ENCODE measurements at places on chromosomes 12 and 14.
A peak's percentile ranks its signal among the peaks of the same experiment; 100 is the strongest.

DNA sequence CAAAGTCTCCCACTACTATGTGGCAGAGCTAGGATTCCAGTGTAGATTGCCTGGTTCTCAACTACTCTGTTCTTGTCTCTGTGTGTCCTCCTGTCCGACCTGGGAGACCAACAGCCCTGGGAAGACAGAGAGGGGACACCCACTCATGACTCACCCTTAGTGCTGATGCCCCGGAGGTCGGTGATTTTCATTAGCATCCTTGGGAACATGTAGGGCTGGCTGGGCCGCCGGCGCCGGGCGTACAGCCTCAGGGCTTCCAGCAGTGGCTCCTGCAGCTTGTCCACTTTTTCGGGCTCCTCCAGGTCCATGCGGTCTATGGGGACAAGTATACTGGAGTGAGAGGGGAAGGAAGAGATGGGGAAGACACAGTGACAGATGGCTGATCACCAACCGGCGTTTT lies 5.9 kb upstream of the ITGB7 start:
- no peak for DNase-seq

DNA sequence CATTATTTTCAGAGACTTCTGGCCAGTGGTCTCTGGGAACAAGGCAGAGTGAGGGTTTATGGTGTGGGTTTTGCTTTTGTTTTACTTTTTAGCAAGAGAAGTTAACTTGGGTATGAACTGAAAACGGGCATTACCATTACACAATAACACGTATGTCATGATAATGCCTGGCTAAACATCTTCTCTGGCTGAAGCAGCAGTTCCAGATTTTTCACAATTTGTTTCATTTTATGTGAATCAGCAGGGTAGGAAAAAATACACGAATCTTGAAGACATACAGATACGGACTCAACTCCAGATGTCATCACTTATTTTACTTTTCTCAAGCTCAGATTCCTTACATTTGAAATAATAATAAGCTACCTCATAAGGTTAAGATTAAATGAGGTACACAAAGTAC lies 2.5 kb upstream of the PCNX4 start:
- no peak for DNase-seq

DNA sequence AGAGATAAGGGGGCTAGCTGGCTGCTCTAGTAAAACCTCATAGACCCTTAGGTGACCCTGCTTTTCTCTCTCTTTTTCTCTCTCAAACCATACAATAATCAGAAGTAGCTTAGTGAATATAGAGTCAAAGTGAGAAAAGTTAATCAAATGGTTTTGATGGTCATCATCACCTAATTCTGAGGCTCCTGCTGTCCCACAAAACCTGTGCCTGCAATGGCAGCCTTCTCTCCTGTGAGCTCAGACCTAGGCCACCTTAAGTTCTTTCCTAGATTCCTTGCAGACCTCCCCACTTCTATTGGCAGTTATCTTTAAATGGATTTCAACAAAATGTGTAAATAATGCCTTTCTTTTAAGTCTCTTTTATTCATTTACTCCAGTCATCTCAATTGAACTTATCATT lies 1.5 kb upstream of the RPAP3 start:
- no peak for DNase-seq

GRCh38 chr12:50256761-50257160 lies 26.6 kb downstream of the LIMA1 start:
- DNase-seq, result no peak

DNA sequence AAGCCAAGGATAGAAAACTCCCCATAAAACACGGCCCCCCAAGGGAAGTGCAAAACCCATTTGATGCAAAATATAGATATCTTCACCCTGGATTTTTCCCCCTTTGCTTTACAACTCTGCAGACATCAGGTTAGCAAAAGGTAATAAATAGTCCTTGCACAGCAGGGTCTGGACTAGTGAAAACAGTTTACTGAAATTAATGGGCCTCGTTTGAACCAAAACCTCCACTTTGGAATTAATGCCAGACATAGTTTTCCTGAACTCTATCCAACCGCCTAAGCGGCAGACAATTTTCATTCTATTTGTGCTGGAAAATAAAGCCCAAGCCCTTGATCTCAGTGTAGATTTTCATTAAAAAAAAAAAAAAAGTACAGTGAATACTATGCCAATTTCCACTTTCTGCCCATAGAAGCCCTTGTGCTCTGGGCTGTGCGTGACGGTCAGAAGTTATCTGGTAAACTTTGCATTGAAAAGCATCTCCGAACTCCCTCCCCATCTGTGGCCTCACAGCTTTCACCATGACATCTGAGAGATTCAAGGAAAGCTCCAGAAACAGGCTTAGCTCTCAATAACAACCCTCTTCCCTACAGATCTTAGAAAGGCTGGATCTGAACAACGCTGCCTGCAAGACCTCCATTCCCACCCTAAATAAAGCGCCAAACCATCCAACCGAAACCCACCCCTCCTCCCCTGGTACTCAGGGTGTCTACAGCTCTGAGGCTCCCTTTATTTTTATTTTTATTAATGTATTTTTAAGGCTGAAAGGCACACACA lies 11.0 kb upstream of the IRF2BPL start:
- no peak for DNase-seq

DNA sequence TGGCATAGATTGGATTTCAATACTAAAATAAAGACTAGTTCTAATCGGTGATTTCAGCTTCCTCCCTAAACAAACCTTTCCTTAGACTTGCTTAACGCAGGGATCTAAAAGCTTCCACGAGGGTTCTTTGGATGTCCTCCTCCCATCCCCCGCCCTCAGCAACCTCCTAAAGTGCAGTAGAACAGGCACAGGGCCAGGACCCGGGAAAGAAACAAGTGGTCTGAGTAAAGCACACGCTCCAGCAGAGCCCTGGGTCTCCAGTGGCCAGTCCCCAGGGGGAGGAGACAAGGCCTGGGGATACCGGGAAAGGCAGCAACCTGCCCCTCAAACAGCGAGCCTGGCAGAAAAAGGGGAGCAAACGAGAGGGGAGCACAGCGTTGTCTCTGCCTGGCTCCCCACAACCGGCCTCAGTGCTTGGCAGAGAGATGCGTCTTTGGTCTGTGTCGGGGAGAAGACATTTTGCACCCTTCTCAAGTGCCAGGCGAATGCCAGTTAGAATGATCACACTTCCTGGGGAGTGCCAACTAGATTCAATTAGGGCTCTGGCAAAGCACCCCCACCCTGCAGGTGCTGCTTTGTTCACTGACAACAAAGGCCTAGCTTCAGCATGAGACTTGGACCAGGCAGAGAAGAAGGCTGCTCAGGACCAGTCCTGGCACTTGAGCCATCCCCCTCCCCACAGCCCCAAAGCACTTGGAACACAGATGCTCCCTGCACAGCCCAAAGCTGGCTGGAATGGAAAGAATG lies 17.1 kb upstream of the SLC6A12 start:
- DNase-seq, result peak; percentile 20

- no peak for DNase-seq
These were observed 53.9 kb downstream of the ACACB start for GRCh38 chr12:109170324-109170723.

- DNase-seq, result no peak
These were observed 236.6 kb upstream of the OR4E1 start for GRCh38 chr14:21910260-21910659.

- no peak for DNase-seq
These were observed 33.9 kb upstream of the ALDH2 start for GRCh38 chr12:111732786-111733185.

GRCh38 chr12:128761379-128761790 lies 62.4 kb downstream of the SLC15A4 start:
- DNase-seq, result no peak

DNA sequence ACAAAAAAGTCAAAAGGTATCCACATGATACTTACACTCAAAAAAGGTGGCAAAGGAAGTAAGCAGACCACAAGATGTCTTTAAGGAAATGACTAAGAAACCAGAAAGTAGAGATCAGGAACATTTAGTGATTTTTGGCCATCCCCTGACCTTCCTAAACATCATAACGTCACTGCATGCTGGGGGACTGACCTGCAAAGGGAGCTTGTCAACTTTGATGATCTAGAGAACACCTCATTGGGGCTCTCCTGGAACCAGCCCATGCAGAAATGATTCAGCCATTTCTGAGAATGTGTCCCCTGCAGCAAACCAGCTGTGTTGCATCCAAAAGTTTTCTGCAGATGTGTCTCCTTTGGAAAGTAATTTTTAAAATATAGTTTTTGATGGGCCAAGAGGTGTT lies 152.2 kb upstream of the RASSF8 start:
- DNase-seq, result no peak

DNA sequence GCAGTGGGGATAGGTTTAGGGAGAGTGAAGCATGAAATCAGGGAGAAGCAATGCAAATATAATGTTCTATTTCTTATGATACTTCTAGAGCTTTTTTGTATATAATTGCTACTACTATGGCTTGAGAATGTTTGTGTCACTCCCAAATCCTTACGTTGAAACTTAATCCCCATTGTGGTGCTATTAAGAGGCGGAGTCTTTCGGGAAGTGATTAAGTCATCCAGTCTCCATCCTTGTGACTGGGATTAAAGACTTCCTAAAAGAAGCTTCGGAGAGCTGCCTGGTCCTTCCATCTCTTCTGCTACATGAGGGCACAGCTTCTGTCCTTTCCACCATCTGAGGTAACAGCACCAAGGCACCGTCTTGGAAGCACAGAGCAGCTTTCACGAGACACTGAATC lies 81.2 kb downstream of the COX16 start:
- DNase-seq, result no peak

DNA sequence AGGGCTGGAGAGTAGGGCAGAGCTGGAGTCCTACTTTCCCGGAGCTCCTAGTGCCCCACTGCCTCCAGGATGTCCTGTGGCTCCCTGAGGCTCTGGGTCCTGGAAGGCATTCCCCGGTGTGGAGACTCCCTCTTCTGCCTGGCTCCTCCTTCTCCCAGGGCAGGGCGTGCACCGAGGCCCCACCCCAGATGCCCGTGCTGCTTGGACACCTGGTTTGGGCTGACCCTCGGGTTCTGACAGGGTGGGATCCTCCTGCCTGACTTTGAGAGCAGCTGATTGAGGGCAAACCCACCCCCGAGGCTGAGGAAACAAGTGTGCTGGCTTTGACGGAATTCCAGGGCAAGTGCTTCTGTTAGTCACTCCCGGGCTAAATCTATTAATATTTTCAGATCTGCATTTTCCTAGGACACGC lies 15.4 kb downstream of the TEAD4 start:
- DNase-seq, result no peak

GRCh38 chr12:4819654-4820053 lies 90.1 kb upstream of the KCNA1 start:
- DNase-seq, result no peak

- DNase-seq, result no peak
These were observed 16.5 kb downstream of the PRKCH start for GRCh38 chr14:61337893-61338292.

- no peak for DNase-seq
These were observed 583.6 kb downstream of the GALC start for GRCh38 chr14:87409393-87409792.

GRCh38 chr14:64673748-64674147 lies 30.5 kb upstream of the PLEKHG3 start:
- DNase-seq, result no peak

- DNase-seq, result no peak
These were observed 100.9 kb downstream of the EPS8 start for GRCh38 chr12:15688202-15688736.

GRCh38 chr14:61575551-61576150 lies 119.7 kb upstream of the HIF1A start:
- no peak for DNase-seq

GRCh38 chr12:70692681-70693288 lies 55.6 kb upstream of the PTPRB start:
- DNase-seq, result peak; percentile 15

- no peak for DNase-seq
These were observed 422.4 kb downstream of the RAD51B start for GRCh38 chr14:68241862-68242487.

DNA sequence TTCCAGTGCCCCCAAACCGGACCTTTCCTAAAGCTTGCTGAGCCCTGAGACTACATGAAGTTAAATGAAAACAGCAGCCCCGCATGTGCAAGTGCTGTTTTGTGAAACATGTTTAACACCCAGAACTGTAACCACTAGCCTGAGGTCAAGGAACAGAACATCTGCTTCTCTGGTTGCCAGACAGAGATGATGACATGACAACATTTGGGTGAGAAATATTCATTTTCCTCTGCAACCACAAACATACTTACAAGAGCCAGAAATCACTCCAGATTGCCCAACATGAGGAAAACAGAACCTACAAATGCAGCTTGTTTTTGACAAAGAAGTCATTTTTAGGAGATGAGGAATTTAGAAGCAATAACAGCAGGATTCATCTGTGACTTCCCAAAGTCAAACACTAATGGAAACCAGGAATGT lies 110.4 kb downstream of the BCAT1 start:
- DNase-seq, result no peak

DNA sequence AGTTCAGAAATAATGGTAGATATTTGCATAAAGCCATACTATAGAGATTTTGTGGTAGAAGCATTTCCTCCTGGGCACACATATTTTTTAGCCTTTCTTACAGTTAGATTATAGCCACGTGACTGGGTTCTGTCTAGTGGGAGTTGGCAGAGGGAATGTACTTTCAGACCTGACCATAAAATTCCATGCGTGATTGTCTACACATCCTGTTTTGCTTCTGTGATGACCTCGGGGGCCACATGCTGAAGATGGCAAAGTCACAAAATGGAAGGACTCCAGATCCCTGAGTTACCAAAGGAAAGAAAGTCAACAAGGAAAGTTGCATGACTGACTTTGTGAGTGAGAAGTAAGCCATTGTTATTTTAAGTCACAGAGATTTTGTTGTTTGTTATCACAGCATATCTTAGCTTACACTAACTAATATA lies 14.6 kb upstream of the MIA2 start:
- no peak for DNase-seq

DNA sequence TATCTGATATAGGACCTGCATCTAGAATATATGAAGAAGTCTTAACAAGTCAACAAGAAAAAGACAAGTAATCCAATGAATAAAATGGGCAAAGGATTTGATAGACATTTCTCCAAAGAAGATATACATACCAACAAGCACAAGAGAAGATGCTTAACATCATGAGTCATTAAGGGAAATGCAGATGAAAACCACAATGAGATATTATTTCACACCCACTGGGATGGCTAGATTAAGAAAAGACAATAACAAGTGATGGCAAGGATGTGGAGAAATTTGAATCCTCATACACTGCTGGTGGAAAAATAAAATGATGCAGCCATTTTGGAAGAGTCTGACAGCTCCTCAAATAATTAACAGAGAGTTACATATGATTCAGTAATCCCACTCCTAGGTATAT lies 502.6 kb downstream of the FUT8 start:
- no peak for DNase-seq

DNA sequence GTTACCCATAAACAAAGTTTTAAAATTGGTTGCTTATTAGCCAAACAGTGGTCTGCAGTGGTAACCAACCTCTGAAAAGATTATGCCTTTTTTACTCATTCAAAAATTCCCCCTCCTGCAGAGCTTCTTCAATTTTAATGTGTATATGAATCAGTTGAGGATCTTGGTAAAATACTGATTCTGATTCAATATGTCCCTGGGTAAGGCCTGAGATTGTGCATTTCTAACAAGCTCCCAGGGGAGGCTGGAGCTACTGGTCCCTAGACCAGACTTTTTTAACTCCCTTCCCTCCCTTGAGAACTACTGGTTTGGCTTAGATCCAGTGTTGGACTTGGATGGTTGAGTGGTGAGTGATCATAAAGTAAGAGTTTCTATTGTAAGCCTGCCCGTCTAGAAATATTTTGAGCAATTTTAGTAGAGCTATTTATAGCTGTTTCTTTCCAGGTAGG lies 90.2 kb downstream of the FUT8 start:
- no peak for DNase-seq

GRCh38 chr12:83461336-83461935 lies 774.7 kb downstream of the TMTC2 start:
- DNase-seq, result no peak
